ENCODE measurements at places on chromosomes 11 and 22.

DNA sequence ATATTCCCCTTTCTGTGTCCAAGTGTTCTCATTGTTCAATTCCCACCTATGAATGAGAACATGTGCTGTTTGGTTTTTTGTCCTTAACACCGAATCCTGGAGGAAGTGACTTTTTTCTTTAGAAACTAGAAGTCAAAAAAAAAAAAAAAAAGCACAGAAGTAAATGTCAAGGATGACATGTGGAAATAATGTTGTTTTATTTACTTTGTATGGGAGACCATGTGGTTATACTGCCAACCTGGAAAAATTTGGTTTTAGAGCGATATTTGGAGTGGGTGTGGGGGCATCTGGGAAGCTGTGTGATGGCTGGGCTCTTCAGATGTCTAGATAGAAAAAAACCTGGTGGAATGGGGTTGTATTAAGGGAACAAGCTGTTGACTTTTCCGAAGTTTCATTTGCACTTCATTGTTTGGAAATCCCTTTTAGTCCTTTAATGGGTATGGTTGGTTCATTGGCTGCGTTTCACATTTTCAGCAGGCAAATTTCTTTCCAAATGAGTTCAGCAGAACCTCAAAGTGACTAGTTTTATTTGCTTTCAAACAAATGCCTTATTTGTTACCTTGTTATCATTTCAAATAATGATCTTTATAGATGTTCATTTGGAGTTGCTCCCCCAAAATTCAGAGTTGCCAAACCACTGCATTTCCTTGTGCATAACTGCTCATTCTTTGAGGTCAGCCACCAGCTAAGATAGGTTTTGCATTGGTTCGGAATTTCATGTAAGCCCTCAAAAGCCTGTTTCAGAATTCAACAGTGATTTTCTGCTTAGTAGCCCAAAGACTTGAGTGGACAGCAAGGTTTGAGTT lies 508.2 kb downstream of the METTL15 start:
- no peak for DNase-seq

GRCh38 chr11:86741839-86742805 lies 58.2 kb upstream of the PRSS23 start:
- DNase-seq: peak; percentile 98

GRCh38 chr11:78230161-78230877 lies 41.6 kb downstream of the USP35 start:
- peak; percentile 62 for DNase-seq

GRCh38 chr11:36162006-36162882 lies 127.0 kb downstream of the COMMD9 start:
- DNase-seq: no peak

DNA sequence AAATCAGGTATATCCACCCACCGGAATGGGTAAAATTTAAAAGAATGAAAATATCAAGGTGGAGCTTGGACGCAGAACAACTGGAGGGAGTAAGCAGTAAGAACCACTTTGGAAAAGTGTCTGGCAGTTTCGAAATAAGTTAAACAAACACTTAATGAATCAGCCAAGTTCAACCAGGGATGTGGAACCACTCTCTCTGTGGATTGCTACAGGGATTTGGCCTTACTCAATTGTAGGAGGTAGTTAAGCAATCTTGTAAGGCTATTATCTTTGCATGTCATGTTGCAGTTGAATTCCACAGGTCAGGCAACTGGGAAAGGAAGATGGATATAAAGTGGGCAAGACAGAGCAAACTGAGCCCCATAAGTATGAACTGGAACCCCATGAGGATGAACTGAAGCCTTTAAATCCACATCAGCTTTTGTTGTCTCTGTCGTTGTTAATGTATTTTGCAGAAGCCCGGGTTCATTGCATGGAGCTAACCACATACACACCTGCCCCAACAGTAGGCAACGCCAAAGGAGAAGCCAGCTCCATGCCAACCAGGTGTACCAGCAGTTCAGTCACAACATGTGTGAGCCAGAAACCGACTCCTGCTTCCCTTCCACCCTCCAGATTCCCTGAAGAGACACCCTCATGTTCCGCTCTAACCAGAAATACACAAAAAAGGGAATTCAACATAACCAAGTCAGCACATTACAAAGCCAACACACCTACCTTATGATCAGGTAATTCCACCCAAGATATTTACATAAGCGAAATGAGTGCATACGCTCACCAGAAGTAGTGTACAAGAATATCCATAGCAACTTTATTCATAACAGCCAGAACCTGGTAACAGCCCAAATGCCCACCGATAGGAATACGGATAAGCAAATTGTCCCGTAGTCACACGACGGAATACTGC lies 8.0 kb upstream of the SLC43A3 start:
- DNase-seq: peak; percentile 44
